ENCODE measurements at places on chromosomes 4 and X.

GRCh38 chr4:162241857-162242256 lies 78.1 kb upstream of the FSTL5 start:
- no peak for DNase-seq

- peak; percentile 91 for DNase-seq
Observed at GRCh38 chrX:71095555-71095980, at the start of gene FOXO4. FOXO4 (plus strand) TSS chrX:71095851; CDS start chrX:71096529, 678 bp downstream.

DNA sequence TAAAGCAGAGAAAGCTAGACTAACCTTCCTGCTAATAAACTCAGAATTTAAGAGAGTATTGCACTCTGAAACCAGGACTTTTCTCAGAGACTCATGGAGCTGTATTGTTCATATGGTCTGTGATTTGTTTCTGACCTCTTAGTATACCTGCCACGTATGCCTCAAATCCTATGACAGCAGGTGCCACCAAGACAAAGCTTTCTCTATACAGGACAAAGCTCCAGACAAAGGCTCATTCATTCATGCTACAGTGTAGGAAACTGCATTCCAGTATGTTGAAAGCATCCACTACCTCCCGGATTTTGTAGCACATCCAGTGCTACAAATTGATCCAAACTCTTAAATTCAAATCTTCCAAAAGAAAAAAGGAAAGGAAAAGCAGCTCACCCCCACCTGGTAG lies 178.3 kb downstream of the CHIC2 start:
- no peak for DNase-seq

GRCh38 chr4:137775701-137776100 lies 243.4 kb upstream of the PCDH18 start:
- no peak for DNase-seq

DNA sequence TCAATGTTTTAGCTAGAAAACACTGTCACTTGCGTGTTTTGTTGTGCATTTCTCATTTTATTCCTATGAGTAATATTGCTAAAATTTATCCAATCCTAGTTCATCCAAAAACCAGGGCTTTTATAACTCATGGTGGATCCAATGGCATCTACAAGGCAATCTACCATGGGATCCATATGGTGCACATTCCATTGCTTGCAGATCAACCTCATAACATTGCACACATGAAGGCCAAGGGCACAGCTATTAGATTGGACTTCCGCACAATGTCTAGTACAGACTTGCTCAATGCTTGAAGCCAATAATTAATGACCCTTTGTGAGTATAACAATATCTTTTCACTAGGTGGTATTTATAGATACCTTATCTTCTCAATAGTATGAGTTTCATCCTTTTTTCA lies 57.2 kb upstream of the UGT2B7 start:
- DNase-seq, result no peak

DNA sequence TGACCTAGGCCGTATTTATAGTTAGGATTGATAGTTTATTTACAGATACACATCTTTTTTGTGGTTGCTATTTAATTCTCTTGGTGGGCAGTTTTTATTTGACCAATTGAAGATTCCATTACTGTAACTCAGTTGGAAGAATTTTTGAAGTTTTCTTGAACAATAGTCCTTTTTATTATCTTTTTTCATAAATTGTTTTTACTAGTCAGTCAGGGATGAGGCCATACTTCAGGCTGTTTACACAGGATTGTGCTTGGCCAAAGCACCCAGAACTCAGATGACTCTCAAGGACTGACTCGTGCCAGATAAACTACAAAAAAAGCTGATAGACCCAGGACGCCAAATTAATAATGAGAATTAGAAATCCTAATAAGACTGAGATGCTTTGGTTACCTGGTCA lies 7.0 kb downstream of the HERC3 start:
- DNase-seq, result no peak

DNA sequence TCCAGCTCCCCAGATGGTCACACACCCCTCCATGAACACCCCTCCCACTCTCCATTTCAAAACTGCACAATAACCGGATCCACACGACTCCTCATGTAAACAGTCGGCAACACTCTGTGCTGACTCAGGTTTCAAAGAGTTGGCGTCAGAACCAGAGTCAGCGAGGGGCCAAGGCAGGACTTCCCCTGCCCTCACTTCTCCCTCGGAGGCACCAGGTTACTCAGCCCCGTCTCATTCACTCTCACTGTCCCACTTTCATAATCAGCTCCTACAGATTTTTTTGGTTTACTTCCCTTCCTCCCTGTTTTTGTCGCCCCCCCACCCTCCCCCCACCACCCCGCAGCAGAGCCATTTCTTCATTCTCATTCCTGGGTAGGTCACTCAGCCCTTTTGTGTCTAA lies 2.7 kb upstream of the TIMP1 start:
- no peak for DNase-seq

DNA sequence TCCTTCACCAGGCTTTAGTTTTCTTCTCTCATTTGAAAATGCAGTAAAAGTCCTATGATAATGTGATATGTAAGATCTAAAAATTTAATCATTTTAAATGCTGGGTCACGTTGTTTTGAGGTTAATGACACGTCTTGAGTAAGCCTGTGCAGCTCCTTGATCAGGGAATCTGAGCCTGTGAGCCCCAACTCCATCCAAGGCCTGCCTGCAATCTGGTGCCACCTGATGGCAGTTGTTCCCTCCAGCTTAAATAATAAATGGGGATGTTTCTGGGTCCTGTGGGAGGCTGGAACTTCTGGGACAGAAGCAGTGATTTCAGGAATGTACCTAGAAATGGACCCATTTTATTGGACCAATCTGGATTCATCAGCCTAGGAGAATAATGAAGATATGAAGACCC lies 455.4 kb upstream of the ADGRL3 start:
- no peak for DNase-seq

- no peak for DNase-seq
Observed at GRCh38 chr4:188722911-188723310, 583.7 kb downstream of the TRIML1 start.

DNA sequence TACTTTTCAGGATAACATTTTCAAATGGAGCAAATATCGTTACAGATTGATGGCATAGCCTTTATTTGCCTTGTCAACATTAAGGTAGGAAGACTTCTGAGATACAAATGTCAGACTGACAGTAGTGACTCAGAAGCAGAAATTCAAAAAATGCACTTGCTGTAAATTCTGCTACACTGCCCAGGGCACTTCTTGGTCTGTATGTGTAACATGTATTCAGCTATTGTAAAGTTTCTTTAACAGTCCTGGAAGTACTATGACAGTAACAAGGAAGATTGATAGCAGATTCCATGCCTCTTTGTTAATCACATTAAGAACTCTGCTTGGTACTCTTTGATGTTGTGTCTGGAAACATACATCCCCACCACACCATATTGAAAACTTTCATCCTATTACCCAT lies 69.6 kb upstream of the PCDH18 start:
- no peak for DNase-seq

- DNase-seq, result no peak
Observed at GRCh38 chr4:39446483-39446841, 12.3 kb downstream of the RPL9 start.

DNA sequence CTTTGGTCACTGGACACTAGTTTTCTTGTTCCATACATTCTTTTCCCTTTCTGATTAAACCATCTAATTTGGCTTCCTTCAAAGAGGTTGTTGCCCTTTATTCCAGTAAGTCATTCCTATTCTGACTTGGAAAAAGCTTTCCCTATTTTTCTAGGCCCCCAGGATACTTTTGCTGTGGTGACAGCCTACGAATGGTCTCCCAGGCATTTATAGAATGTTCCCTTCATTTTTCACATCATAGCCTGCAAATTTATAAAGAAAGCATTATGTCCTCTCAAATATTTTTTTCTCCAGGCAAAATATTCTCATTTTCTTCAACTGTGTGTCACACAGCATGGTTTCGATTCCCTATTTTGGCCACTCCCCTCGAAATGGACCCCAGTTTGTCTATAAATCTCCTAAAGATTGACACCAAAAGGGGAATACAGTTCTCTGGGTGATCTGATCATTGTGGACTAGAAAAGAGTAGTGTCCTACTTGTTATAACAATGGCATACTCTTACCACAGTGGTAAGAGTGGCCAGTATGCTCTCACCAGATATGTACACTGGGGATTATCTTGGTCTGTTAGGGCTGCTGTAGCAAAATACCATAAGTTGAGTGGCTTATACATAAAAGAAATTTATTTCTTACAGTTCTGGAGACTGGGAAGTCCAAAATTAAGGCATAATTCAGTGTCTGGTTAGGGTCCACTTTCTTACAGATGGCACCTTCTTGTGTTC lies 41.5 kb upstream of the BMP2K start:
- no peak for DNase-seq
